ENCODE measurements at places on chromosomes 5 and 9. TPM values are rescaled to one million over a fixed set of nuclear protein-coding genes. Genes with fewer than 3 reads are reported as not detected.

DNA sequence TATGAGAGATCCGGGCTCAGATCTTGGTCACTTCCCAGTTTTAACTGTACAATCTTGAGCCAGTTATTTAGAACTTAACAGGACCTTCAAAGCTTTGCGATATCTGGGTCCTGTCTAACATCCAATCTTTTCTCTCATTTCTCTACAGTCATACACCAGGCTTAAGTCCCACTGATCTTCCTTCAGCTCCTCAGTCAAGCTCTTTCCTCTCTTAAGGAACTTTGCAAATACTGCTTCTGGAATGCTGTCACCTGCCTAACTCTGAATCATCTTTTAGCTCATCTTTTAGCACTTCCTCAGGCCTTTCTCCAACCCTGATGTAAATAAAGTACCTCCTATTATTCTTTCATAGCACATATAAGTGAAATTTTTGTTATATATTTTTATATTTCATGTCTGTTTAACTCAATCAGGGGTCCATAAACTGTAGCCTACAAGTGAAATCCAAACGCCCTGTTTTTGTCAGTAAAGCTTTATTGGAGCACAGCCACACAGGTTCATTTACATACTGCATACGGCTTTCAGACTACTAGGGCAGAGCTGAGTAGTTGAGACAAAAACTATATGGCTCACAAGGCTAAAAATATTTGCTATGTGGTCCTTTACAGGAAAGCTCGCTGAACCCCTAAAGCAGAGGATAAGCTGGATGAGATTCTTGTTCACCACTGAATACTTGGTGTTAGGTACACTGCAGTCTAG, 63.5 kb downstream of the MEF2C start:
- no peak for DNase-seq

- DNase-seq = no peak
Measured at GRCh38 chr5:141002605-141002965, 36.3 kb downstream of the PCDHAC2 start.

DNA sequence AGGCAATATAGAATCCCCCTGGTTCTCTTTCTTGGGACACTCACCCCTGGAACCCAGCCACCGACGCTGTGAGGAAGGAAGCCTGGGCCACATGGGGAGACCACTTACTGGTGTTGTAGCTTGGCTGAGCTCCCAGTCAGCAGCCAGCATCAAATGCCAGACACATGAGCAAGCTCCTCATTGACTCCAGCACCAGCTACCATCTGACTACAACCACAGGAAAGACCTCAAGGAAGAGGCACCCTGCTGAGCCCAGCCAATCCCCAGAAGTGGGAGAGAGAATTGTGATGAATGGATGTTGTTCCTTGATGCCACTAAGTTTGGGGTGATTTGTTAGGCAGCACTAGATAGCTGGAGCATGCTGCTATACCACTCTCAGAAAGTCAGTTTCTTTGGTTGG, 36.0 kb downstream of the BNIP1 start:
- peak; percentile 82 for DNase-seq

- DNase-seq = peak; percentile 47
Measured at GRCh38 chr9:33718987-33719386, 76.4 kb upstream of the PRSS3 start.

The PCDHA1 gene
- 0.02 TPM for total RNA-seq

The GBGT1 gene
- 0.96 TPM for total RNA-seq

DNA sequence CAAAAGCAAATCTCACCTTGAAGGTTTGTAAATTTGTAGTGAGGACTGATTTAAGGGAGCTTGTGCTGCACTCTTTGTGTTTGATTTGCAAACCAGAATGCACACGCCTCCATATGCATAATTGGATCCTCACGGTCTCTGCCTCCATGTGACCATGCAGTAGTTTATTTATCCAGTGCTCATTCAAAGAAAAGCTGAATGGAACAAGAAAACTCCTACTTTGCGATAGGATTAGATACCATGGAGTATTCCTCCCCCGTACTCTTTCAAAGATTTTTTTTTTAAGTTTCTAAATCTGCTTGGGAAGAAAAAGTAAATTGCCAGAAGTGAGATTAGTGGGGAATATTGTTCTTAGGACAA, 290.4 kb upstream of the TUT7 start:
- DNase-seq = no peak

The GPR150 gene
- not detected for total RNA-seq

GRCh38 chr9:135666534-135667462, 3.7 kb downstream of the LCN9 start:
- DNase-seq = no peak

The ADGRD2 gene
- total RNA-seq = not detected

The GRHPR gene
- 165 TPM for total RNA-seq

The AFAP1L1 gene
- 1.4 TPM for total RNA-seq

DNA sequence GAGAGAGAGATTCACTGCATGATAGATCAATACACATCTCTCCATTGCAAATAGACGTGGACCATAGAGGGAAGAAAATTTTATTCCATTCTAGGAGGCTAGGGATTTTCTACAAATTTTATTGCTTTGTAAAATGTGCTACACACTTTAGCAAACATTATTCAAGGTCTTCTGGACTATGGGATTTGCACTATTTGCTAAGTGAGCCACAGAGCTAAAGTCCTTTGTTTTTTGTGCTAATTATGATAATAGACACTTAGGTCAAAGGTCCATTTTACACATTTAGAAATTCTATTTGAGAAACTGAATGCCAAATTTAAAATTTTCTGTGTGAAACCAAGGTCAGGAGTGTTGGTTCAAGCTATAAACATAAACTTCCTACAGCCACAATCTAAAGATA, 672.3 kb downstream of the LRRC70 start:
- DNase-seq = no peak

The DIAPH1 gene
- total RNA-seq = 32.9 TPM

DNA sequence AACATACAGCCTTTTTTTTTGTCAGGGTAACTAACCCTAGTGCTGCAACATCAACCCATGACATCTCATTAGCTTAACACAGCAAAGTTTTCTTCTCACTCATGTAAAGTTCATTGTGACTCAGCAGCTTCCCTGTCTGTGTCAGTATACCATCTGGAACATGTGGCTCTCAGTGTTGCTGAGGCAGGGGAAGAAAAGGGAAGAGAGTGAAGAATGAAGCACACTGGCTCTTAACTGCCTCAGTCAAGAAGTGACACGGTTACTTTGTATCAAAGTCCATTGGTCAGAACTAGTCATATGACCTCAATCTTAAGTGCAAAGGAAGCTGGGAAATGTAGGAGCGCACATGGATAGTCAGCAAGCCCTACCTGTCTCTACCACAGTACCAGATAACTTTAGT, 185.0 kb upstream of the ELL2 start:
- DNase-seq = peak; percentile 19

GRCh38 chr5:134177369-134178095, 782 bp upstream of the SKP1 start:
- DNase-seq = peak; percentile 58
